ENCODE measurements at places on chromosomes 3 and 15.

GRCh38 chr15:71272932-71273331, 157.7 kb downstream of the THSD4 start:
- DNase-seq: no peak

DNA sequence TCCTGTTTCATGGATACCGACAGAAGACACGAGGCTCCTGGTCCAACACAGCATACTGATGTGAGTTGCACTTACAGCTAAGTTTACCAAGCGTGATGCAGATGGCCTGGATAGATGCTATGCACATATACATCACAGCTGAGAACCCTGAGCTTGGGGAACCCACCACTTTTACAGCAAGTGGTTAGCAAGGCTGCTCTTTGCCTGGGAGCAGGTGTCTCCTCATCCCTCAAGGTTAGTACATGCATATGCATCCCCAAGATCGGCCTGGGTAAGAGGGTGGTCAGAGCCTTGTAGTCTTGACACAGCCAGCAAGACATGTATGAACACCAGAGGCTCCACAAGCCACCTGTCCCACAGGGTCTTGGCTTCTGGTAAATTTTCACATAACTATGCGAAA, 28.3 kb downstream of the LRRC2 start:
- no peak for DNase-seq

DNA sequence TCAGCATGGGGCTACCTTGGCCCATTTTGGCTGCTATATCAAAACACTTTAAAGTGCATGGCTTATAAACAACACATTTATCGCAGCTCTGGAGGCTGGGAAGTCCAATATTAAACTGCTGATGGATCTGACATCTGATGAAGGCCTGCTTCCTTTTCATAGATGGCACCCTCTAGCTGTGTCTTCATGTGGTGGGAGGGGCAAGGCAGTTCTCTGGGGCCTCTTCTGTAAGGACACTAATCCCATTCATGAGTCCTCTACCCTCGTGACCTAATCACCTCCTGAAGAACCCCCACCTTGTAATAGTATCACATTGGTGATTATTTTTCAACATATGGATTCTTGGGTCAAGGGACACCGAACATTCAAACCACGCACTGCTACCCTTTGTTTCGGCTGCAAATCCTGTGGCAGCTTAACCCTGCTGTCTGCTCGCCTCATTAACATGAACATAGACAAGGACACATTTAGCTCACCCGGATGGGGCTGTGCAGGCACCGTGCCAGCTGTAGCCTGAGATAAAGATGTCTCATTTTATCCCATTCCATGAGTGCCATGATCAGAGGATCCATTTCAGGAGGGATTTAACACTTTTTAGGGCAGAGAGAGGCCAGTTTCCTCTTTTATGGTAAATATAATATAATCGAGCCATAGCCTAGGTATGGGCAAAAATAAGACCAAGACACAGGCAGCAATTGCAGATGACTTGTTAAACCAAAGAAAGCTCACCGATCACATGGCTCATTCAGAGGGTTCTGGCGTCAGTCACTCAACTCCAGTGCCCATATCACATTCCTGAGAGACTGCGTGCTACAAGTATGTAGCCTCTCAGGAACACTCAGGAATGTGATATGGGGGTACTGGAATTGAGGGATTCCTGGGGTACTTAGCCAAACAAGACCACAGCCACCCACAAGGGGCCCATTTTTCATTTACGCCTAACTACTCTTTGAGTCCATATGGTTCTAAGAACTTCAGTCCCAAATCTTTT, 251.1 kb upstream of the ST8SIA2 start:
- no peak for DNase-seq

- no peak for DNase-seq
Measured at GRCh38 chr3:176789947-176790346, 407.3 kb downstream of the TBL1XR1 start.

- DNase-seq: peak; percentile 94
Measured at GRCh38 chr3:58177747-58178527, 32.8 kb downstream of the DNASE1L3 start.

GRCh38 chr15:58489289-58490085, 57.7 kb downstream of the LIPC start:
- no peak for DNase-seq

- DNase-seq: no peak
Measured at GRCh38 chr3:154378311-154378710, 51.7 kb downstream of the GPR149 start.

DNA sequence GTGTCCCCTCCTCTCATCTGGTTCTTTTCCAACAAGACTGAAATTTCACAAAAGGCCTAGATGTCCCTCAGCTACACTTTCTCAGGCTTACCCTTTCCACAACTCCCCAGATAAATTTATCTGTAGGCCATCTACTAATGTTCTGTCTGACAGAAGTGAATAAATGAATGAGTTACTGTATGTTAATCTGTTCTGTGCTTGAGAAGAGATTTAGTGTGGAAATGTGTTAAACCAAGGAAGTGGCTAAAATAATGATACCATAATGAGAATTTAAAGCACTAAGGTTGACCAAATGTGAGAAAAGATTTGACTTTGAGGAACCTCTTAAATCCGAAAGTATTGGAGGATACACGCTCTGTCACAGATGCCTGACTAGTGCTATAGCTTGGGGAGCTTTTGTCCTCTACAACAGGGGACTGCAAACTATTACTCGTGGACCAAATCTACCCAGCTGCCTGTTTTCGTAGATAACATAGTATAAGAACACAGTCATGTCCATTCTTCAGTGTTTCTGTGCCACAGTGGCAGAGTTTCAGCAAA, 74.8 kb upstream of the P2RY1 start:
- no peak for DNase-seq

GRCh38 chr15:99174567-99175395, 69.9 kb downstream of the SYNM start:
- no peak for DNase-seq

DNA sequence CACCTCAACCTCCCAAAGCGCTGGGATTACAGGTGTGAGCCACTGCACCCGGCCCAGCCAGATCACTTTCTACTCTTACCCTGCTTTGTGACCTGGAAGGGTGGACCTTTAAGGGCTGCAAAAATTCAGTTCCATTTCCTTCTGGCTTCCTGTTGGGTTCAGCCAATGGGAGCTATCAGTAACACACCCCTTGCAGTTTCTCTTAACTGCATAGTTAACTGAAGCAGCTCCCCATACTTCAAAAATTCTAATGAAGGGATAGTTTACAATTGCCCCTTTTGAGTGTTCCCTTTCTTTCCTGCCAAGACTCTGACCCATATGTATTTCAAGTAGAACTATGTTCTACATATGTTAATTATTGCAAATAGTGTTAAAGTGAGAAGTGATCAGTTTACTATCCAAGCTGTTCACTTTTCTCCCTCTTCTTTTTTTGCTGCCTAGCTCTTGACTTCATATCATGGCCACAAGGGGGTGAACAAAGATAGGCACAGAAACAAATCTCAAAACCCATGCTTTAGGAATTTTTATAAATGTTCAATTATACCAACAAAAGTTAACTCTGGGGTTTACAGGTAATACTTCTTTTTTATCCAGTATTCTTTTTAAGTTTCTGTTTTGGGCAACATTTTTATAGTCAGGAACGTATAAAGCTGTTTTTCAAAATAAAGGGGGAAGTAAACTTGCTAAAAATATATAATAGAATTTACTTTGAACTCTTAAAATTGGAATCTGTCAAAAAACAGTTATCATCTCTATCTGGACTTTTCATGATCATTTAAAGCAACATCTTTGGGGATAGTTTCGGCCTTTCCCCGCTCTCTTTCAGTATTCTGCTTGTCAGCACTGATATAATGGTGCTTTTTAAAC, 8.1 kb downstream of the PGBD4 start:
- DNase-seq: peak; percentile 44

GRCh38 chr3:77816366-77816765, 776.5 kb downstream of the ROBO2 start:
- DNase-seq: no peak

DNA sequence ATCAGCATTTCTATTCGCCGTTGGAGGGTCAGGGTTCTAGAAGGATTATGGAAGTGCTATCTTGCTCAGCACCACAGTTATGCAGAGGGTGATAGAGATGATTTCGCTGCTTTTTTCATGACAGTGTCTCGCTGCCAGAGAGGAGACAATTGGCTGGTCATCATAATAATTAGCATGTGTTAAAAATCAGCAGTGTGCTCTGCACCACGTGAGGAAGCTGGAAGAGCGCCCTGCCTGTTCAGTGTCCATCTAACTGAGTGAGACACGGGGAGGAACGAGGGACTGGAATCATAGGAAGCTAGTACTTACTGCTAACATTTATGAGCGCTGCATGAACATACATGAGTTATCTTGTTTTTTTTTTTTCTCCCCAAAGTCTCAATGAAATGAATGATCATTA, 116.2 kb upstream of the PLAAT1 start:
- DNase-seq: no peak

- no peak for DNase-seq
Measured at GRCh38 chr3:126837773-126838172, 133.7 kb downstream of the CHCHD6 start.

GRCh38 chr15:36917411-36918267, 182.7 kb downstream of the MEIS2 start:
- no peak for DNase-seq

GRCh38 chr3:87461036-87461435, 184.7 kb upstream of the POU1F1 start:
- no peak for DNase-seq

DNA sequence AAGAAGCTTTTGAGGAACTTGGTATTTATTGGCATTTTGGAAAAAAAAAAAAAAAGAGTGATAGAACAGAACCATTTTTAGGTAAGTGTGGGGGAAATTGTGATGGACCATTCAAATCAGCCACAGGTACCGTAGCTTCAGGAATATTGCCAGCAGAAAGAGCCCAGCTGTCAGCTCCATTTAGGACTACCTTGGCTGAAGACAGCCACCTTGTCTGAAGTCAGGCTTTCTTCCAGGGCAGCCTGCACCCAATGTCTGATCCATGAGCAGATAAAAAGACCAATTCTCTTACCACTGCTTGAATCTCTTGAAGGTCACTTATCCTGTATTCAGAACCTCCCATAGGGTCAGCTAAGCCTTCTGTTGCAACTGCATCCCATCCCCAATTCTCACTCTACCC, 37.6 kb downstream of the SLCO3A1 start:
- no peak for DNase-seq

DNA sequence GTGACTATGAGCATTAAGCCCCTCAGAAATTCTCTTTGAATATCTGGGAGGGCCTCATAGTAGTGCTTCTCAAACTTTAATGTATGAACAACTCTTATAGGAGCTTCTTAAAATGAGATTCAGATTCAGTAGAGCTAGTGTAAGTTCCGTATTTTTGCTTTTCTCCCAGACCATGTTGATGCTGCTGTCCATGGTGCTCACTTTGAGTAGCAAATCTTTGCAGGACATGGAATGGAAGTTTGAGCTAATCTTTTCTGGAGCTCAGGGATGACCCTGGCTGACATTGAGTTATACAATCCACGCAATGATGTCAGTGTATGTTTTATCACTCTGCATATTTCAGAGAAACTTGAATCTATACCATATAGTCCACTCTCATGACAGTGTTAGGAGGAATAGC, 134.2 kb downstream of the OTOL1 start:
- DNase-seq: no peak

- no peak for DNase-seq
Measured at GRCh38 chr3:150080058-150080730, 109.5 kb upstream of the PFN2 start.

DNA sequence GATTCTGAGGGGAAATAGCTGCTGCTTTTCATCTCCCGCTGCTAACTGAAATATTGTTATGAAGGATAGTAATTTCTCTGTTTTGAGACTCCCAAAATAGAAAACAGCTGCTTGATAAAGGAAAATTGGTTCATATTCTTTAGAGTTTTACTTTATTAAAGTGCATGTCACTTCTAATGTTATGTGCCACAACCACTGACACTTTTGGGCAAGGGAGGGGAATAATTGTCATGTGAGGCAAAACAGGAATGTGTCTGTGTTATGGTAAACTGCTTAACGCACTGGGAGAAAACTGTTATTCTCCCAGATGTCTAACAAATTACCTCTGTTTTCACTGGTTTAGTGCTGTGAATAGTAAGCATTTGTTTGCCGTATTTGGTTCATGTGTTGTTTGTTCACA, 201.6 kb downstream of the PDZRN3 start:
- no peak for DNase-seq

DNA sequence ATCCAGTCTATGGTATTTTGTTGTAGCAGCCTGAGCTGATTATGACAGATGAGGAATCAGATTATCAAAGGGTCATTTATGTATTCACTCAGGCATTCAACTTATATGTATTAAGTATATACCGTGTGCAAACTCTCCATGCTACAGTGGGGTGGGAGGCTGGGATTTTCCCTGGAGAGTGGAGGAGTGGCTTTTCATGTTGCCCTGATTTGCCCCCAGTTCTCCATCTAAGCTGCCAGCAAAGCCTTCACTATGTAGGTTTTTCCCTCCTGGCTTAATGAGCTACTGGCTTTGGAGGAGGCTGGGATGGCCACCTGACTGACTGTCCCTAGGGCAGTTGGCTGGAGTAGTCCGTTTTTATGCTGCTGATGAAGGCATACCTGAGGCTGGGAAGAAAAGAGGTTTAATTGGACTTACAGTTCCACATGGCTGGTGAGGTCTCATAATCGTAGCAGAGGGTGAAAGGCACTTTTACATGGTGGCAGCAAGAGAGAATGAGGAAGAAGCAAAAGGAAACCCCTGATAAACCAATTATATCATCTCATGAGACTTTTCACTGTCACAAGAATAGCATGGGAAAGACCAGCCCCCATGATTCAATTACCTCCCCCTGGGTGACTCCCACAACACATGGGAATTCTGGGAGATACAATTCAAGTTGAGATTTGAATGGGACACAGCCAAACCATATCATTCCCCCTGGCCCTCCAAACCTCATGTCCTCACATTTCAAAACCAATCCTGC, 253.9 kb downstream of the RPLP1 start:
- no peak for DNase-seq
